ENCODE measurements at places on chromosomes 13 and 19.

DNA sequence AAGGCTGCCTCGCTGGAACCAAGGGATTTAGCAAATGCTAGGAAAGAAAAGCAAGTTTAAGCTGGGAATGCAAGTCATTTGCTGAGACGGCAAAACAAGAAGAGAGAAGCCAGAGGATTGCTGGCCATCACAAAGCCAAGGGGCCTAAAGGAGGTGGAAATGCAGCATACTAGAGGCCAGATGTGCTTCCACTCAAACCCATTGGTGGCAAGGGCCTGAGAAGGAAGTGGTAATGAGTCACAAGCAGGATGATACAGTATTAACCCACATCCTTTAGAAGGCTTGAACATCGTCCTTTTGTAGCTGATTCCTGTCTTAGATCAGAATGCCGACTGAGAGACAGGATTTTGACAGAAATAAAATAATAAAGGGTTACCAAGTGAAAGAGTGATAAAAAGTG is 68.2 kb downstream of the ITGBL1 start:
- no peak for DNase-seq
- H3K36me3 ChIP-seq = no peaks in the 10 kb centered on the region
- H3K27me3 ChIP-seq = no peaks in the 10 kb centered on the region
- H3K4me3 ChIP-seq = no peak overlapping the region

DNA sequence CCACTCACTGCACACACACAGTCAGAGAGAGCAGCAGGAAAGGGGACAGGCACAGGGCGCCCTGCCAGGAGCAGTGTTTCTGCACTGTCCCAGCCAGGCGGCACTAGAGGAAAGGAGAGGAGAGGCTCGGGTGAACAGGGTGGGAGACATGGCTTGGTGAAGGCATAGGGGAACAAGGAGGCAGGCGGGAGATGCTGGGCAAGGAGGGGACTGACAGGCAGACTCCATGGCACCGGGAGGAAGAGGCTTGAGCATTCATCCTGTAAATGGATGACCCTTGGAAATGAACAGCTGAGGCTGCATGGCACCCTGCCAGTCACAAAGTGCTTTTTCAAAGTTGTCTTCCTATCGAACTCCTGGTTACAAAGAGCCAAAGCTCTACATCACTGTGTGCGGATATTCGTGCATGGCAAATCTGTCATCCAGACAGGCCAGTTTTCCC is 22.4 kb downstream of the MED26 start:
- DNase-seq = no peak
- peaks cover 47% of the 10 kb centered on the region for H3K4me1 ChIP-seq
- no peak overlapping the region for H3K27ac ChIP-seq
- H3K4me3 ChIP-seq = no peak overlapping the region
- no peaks in the 10 kb centered on the region for H3K27me3 ChIP-seq
- H3K36me3 ChIP-seq = peaks cover 16% of the 10 kb centered on the region

DNA sequence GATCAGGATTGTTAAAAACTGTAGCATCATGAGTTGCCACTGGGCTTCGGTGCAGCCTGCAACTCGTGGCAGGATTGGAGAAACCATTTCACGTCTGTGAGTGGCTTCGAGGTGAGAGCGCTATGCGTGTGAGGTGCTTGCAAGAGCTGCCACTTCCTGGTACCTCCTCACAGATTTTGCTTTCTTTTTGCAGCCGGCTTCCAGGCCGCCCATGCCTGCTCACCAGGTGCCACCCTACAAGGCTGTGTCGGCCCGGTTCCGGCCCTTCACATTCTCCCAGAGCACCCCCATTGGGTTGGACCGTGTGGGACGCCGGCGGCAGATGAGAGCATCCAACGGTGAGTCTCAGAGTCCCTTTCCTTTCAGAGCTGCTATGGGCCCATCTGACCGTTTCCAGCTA is 57.9 kb upstream of the C1QTNF9 start:
- H3K4me1 ChIP-seq = peaks cover 71% of the 10 kb centered on the region
- peak overlapping the region; percentile 94 for H3K4me3 ChIP-seq
- peak; percentile 83 for DNase-seq

- no peak overlapping the region for H3K4me3 ChIP-seq
- H3K36me3 ChIP-seq = peaks cover 92% of the 10 kb centered on the region
- no peak for DNase-seq
- H3K27me3 ChIP-seq = no peaks in the 10 kb centered on the region
- H3K4me1 ChIP-seq = peaks cover 6% of the 10 kb centered on the region
These were observed 45.7 kb downstream of the TPP2 start for GRCh38 chr13:102642475-102642874.

DNA sequence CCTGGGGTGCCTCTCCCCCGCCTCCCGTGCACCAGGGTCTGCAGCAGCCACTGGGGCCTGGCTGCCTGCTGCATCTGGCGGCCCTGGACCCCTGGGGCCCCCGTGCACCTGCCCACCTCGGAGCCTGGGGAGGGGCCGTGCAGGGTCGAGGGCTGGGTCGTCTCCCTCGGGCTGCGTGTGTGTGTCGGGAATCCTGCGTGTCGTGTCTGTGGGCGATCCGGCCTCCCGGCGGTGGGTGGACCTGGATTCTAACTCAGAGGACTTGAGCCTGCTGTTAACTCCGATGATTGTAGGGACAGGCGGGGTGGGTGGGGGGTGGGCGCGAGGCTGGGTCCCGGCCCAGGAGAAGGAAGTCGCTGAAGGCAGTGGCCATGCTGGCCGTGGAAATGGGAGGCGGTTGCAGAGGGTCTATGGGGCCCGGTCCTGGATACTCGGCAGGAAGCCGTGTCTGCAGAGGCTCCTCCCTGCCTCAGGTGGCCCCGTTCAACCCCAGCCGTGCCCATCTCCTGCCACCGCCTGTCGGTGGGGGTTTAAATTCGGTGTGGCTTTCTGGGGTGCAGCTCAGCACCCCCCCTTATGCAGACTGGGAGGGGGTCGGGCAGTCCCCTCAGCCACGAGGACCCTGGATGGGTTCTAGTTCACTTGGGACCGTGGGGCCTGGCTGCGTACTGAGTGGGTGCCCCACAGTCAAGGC is 9.4 kb upstream of the WDR18 start:
- H3K27me3 ChIP-seq = no peaks in the 10 kb centered on the region
- H3K4me3 ChIP-seq = no peak overlapping the region
- no peak overlapping the region for H3K27ac ChIP-seq
- H3K4me1 ChIP-seq = no peaks in the 10 kb centered on the region
- DNase-seq = no peak

DNA sequence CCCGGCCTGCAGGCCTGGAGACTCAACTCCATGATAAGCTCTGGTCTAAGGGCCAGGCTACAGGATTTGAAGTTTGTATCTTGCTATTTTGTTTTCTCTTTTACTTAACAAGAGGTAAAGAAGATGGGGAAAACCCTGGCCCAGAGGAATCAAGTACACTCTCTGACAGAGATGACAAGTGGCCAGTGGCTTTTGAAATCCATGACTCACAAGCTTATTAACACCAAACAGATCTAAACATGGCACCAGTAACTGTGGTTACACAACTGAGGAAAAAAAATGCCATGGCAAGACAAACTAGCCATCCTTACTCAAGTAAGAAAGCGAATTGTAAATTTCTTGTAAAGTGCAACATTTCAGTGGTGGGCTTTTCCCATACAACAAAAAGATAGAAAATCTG is 72.6 kb upstream of the SERTM1 start:
- no peaks in the 10 kb centered on the region for H3K27me3 ChIP-seq
- H3K4me1 ChIP-seq = no peaks in the 10 kb centered on the region
- H3K27ac ChIP-seq = no peak overlapping the region
- no peak for DNase-seq

DNA sequence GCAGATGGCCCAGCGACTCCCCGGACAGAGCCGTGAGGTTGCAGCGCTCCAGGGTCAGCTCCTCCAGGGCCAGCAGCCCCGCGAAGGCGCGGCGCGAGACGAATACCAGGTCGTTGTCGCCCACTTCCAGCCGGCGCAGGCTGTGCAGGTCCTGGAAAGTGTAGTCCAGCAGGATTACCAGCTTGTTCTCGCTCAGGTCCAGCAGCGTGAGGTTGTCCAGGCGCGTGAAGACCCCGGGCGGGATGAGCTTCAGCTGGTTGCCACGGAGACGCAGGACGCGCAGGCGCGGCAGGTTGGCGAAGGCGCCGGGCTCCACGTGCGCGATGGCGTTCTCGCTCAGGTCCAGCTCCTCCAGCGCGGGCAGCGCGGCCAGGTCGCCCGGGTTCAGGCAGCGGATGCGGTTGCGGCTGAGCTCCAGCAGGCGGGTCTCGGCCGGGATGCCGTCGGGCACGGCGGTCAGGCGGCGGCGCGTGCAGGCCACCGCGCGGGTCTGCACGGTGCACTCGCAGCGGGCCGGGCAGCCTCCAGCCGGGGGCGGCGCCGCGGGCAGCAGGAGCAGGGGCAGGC is 9.3 kb upstream of the PEAK3 start:
- no peaks in the 10 kb centered on the region for H3K36me3 ChIP-seq
- no peak for DNase-seq
- peak overlapping the region; percentile 66 for H3K4me3 ChIP-seq

- no peaks in the 10 kb centered on the region for H3K27me3 ChIP-seq
- H3K4me1 ChIP-seq = no peaks in the 10 kb centered on the region
- no peaks in the 10 kb centered on the region for H3K36me3 ChIP-seq
- no peak for DNase-seq
- H3K27ac ChIP-seq = no peak overlapping the region
- H3K4me3 ChIP-seq = no peak overlapping the region
These were observed 267.3 kb downstream of the RFC3 start for GRCh38 chr13:34085204-34085603.

DNA sequence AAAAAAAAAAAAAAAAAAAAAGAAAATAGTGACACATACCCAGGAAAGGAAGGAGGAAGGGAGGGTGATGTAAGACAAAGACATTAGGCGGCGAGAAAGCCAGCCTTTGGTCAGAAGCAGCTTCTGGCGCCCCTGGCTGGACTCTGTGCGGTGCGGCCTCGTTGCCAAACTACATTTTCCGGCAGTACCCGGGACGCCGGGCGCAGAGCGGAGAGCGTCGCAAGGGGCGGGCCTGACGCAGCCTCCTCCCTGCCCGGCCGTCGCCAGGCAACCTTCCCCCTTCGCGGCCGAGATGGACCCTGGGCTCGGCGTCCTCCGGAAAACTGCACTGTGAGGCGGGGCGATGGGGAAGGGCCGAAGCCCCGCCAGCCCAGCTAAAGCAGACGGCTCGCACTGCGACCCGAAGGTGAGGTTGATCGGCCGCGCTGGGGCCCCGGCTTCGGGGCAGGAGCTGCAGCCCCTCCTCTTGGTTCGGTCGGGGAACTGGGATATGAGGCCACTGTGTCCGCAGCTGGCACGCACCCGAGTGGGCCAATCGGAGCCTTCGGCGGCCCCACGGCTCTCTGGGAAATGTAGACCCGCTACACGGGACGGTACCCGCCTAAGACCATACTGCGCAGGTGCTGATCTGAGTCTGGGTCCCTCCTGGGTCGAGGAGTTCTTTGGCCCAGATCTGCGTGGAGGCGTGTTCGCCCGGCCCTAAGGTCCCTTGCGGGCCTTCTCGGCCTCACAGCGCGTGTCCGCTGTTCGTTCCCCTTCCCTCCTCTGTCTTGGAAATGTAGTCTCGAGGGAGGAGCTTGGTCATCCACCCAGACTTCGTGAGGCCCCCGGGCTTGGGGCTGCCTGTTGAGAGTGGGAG is 2.3 kb upstream of the MZF1 start:
- H3K4me3 ChIP-seq = peak overlapping the region; percentile 92
- peak overlapping the region; percentile 100 for H3K27ac ChIP-seq
- H3K36me3 ChIP-seq = peaks cover 40% of the 10 kb centered on the region
- peak; percentile 87 for DNase-seq
- no peaks in the 10 kb centered on the region for H3K27me3 ChIP-seq
- peaks cover 58% of the 10 kb centered on the region for H3K4me1 ChIP-seq

GRCh38 chr13:20608438-20609020 is 41.6 kb downstream of the IFT88 start:
- no peak for DNase-seq
- no peaks in the 10 kb centered on the region for H3K27me3 ChIP-seq
- no peak overlapping the region for H3K4me3 ChIP-seq
- no peaks in the 10 kb centered on the region for H3K4me1 ChIP-seq

DNA sequence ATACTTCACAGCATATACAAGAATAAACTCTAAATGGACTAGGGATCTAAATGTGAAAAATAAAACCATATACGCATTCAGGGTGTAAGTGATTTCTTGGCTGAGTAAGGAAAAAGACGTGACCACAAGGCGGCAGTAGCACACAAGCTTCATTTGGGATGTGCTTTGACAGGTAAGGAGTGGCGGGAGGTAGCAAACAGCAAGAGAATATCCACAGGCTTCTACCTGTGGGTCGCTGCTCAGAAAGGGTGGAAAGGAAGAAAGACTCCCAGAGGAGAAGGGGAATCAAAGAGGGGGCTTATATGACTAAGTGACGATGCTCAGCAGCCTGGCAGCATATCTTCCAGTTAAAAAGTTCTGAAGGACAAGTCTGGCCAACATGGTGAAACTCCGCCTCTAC is 2.5 kb upstream of the ZNF121 start:
- H3K36me3 ChIP-seq = peaks cover 24% of the 10 kb centered on the region
- peaks cover 12% of the 10 kb centered on the region for H3K27me3 ChIP-seq
- peak; percentile 78 for DNase-seq
- no peak overlapping the region for H3K27ac ChIP-seq
- H3K4me1 ChIP-seq = peaks cover 22% of the 10 kb centered on the region
- H3K4me3 ChIP-seq = no peak overlapping the region

DNA sequence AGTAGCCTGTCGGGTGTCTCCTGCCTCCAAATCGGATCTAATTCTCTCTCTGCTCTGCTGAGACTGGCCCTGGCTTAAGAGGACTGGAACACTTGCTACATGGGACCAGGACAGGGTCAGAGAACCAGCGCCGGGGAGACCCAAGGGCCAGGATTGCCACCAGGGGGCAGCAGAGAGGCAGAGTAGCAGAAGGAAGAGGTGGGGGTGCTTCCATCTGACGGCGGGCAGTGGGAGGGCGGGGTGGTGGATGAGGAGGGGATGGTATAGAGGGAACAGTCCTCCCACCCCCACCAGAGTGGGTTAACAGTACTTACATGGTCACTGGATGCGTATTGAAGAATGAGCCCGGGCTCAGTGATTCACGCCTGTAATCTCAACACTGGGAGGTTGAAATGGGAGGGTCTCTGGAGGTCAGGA is 11.9 kb downstream of the SELENOW start:
- H3K4me3 ChIP-seq = no peak overlapping the region
- no peaks in the 10 kb centered on the region for H3K27me3 ChIP-seq
- peak; percentile 89 for DNase-seq

- no peak overlapping the region for H3K27ac ChIP-seq
- H3K4me1 ChIP-seq = no peaks in the 10 kb centered on the region
- DNase-seq = no peak
- H3K27me3 ChIP-seq = peaks cover 9% of the 10 kb centered on the region
- H3K36me3 ChIP-seq = no peaks in the 10 kb centered on the region
These were observed 16.7 kb downstream of the MYBPC2 start for GRCh38 chr19:50449236-50449899.

GRCh38 chr13:53490752-53491151 is 462.1 kb downstream of the OLFM4 start:
- DNase-seq = no peak
- no peaks in the 10 kb centered on the region for H3K36me3 ChIP-seq
- H3K4me3 ChIP-seq = no peak overlapping the region
- H3K27me3 ChIP-seq = no peaks in the 10 kb centered on the region

GRCh38 chr13:80441968-80442367 is 101.0 kb upstream of the SPRY2 start:
- H3K4me3 ChIP-seq = no peak overlapping the region
- no peaks in the 10 kb centered on the region for H3K36me3 ChIP-seq
- no peak overlapping the region for H3K27ac ChIP-seq

GRCh38 chr13:74836628-74837027 is 645.3 kb downstream of the TBC1D4 start:
- no peak overlapping the region for H3K4me3 ChIP-seq
- H3K27ac ChIP-seq = no peak overlapping the region
- H3K27me3 ChIP-seq = peaks cover under 1% of the 10 kb centered on the region
- no peaks in the 10 kb centered on the region for H3K36me3 ChIP-seq
- no peak for DNase-seq
- no peaks in the 10 kb centered on the region for H3K4me1 ChIP-seq

- H3K4me3 ChIP-seq = no peak overlapping the region
- no peaks in the 10 kb centered on the region for H3K36me3 ChIP-seq
- no peaks in the 10 kb centered on the region for H3K4me1 ChIP-seq
- DNase-seq = no peak
- no peaks in the 10 kb centered on the region for H3K27me3 ChIP-seq
These were observed 714.7 kb upstream of the PCDH20 start for GRCh38 chr13:62130062-62130970.
